Stimulated activated CD8-positive, alpha-beta memory T cell treated with anti-CD3 and anti-CD28 coated beads, Interleukin-2, amount 100 ng/mL, for 48 hours (primary cell): ENCODE measurements at places on chromosomes 16 and 17.

- no peak for DNase-seq
Observed at GRCh38 chr16:51637770-51638094, 486.7 kb upstream of the SALL1 start.

- peak; percentile 23 for DNase-seq
Observed at GRCh38 chr16:12532871-12533610, 270.6 kb downstream of the CPPED1 start.

- DNase-seq = no peak
Observed at GRCh38 chr17:72599891-72600290, 479.1 kb downstream of the SOX9 start.

DNA sequence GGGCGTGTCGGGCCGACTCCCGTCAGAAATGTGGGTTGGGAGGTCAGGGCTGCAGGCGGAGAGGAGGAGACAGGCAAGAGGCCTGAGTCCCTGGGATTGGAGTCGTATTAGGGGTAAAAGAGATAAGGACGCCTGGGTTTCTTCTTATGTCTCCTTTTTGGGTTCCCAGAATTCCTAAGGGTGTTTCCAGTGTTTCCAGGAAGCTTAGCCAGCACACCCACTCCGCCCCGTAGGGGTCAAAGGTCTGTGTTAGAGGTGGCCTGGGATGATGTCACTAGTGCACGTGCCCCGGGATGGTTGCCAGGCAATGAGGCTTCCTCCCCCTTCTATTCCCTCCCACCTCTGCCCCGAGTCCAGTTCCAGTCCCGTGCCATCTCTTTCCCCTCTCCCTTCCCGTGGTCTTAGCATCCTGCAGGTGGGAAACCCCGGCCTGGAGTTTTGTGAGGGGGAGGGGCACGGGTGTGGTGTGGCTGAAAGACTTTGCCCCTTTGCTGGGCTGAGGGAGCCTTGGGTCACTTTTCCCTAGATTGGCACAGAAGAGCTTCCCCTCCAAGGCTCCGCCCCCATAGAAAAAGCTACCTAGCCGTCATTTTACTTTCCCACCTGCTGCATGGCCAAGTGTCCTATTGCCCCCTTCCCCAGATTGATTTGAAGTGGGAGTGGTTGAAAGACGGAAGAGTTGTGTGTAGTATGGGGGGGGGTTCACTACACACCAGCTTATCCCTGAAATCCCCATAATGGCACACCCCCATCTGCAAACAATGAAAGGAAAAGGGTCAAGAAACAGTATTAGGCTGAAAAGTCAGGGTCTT lies 2.8 kb downstream of the KDM6B start:
- DNase-seq = no peak

- DNase-seq = no peak
Observed at GRCh38 chr17:83087788-83088360, 8.5 kb downstream of the METRNL start.

GRCh38 chr17:64061178-64061898 lies 40.9 kb upstream of the ICAM2 start:
- no peak for DNase-seq

GRCh38 chr17:27551701-27552248 lies 79.2 kb upstream of the LGALS9 start:
- DNase-seq = no peak

- DNase-seq = no peak
Observed at GRCh38 chr17:71527311-71527710, 593.5 kb upstream of the SOX9 start.

GRCh38 chr17:74190807-74191406 lies 12.6 kb upstream of the RPL38 start:
- DNase-seq = no peak

GRCh38 chr16:12538667-12539091 lies 265.0 kb downstream of the CPPED1 start:
- no peak for DNase-seq

GRCh38 chr17:5249615-5250014 lies 15.0 kb upstream of the SCIMP start:
- peak; percentile 22 for DNase-seq

GRCh38 chr17:30148376-30148775 lies 31.8 kb downstream of the NSRP1 start:
- no peak for DNase-seq

- no peak for DNase-seq
Observed at GRCh38 chr16:81431554-81432353, 12.9 kb upstream of the CMIP start.

DNA sequence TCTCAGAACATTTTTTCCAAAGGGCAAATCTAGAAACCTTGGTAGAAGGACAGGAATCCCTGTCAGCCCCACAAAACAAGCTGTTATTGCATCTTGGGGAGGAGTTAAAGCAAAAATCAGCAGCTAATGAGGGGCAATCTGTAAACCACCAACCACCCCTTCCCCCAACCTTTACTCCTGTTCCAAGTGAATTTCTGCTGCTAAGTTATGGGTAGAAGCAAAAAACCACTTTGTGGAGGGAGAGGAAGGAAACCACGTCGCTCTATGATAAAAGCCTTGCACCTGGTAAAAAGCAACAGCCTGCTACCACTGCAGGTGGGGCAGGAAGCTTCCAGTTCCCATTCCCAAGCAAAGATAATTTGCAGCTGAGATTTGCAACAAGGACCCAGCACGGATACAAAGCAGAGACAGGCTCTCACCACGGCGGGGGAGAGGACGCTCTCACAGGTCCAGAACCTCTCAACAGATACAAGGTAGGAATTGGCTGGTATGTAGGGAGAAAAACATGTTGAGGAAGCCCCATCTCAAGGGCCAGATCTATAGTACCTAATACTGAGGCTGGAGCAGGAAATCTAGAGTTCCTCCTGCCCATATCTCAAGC lies 10.7 kb downstream of the ABCA8 start:
- DNase-seq = no peak

DNA sequence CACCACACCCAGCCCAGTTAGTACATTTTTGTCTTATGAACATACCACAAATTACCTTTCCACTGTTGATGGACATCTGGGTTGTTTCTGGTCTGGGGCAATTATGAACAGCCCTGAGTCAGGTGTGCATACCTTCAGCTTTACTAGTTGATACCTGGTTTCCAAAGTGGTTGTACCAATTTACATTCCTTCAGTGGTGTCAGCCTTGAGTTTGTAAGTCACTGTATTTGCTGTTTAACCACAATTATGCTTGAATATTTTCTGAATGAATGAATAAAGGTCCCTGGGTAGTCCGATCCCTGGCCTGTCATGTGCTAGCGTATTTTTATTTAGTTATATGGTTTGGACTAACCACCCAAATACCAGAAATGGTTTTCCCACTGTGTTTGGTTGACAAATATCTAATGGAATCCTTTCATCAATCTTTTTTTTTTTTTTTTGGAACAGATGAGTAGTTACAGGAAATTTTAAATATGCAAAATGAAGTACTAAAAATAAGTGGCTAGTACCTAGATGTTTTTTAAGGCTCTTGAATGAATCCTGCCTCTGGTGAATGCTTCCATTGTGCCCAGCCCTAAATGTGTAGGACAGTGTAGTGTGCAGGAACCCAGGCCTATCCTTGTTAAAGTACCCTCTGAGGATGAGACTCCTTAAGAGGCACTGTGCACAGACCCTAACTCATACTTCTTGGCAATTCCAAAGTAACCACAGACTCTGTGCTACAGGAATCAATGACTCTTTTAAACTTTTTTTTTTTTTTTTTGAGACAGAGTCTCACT lies 3.7 kb downstream of the DUSP14 start:
- no peak for DNase-seq
